ENCODE measurements at places on chromosomes 2 and 18.

DNA sequence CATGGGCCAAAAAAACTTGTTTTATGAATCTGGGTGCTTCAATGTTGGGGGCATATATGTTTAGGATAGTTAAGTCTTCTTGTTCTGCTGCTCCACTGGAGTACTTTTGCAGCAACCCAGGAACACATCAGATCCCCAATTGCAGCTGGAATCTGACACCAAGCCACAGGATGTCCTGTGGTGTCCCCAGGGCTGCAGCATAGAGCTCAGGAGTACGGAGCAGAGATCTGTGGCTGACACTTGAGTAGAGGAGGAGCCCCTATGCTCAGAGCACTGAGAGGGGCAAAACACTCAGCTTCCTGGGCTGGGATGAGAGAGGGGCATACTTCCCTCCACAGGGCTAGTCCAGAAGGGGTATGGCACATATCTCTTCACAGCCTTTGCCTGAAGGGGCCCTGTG, 138.9 kb upstream of the ERBB4 start:
- no peak for DNase-seq

DNA sequence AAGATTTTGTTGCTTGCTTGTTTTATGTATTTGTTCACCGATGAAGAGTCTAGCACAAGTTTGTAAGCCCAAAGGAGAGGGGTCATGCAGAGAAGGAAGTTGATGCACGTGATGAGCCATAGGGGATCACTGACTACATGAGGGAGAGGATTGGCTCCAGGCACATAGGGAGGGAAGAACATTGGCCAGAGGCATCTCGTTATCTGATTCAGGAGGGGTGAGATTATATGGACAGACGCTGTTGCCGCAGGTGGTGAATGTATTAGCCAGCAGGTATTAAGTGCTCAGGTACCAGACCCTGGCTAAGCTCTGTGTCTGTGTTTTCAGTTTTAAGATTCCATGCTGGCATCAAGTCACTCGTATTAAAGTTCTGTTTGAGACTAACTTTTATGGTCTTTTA, 91.8 kb upstream of the CHST9 start:
- DNase-seq, result no peak

DNA sequence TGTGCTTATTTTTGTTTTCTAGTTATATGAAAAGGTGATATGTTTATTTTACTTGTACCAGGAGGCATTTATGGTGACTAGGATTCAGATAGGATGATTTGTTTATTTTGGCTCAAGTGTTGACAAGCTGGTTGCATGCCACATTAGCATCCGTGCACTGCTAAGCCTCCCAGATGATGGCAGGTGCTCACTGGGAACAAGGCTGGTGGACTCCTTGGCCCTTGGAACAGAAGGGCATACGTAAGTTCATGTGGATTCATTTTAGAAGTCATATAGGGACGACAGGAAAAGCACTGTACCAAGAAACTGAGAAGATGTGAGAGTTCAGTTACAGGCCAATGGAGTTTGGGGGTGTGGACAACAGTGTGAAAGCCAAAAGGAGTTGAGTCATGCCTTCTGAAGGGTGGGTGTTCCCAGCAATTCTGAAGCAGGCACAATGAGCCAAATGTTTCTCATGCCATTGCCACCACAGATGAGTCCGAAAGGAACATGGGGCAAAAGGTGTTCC, 166.2 kb downstream of the PHLPP1 start:
- no peak for DNase-seq

DNA sequence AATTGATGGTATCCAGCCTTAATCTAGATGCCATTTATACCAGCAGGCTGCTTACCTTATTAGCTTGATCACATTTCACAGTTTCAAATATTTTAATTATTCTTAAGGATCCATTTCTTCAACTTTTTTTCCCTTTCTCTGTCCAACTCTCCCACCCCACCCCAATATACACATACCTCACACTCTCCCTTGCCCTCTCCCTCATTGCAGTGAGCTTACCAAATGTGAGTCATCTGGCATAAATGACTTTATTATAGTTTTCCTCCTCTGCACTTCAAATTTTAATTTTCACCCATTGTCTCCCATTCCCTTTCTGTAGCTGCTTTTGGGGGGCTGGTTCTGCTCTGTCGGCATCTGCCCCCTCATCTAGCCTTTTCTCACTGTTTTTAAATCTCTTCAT, 12.9 kb downstream of the HTR2B start:
- DNase-seq, result no peak

DNA sequence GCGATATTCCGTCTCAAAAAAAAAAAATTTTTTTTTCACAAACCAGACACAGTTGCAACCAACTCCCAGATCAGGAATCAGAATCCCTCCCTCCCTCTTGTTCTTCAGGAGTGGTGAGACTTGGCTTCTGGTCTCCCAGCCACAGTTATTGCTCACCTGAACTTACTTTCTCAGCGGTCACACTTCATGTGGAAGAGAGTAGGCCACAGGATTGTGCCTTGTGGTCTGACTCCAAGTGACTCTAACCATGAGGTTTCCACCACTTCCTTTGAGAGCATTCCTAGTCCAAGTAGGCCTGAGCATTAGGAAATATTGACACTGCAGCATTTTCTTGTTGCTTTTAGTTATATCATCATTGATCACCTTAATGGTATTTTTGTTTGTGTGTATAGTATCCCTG, 12.1 kb downstream of the FMNL2 start:
- no peak for DNase-seq

All from KBM-7 (cell line).